ENCODE measurements at places on chromosomes 4 and X. TPM values are rescaled to one million over a fixed set of nuclear protein-coding genes. Genes with fewer than 3 reads are reported as not detected.

Gene TASL
- 1.1 TPM for total RNA-seq

Gene SLC9B1
- 1.1 TPM for total RNA-seq

Gene ARHGAP36
- total RNA-seq = not detected

Gene PLXNA3
- 23.7 TPM for total RNA-seq

Gene PPBP
- total RNA-seq = 1.3 TPM

Gene RAB33A
- 7.4 TPM for total RNA-seq

Data from posterior vena cava (tissue), 2 donors.